ENCODE measurements at places on chromosomes 1 and 21.

GRCh38 chr1:24086466-24086865 is 25.5 kb downstream of the MYOM3 start:
- no peak for DNase-seq

GRCh38 chr1:228941666-228942065 is 206.4 kb downstream of the RHOU start:
- no peak for DNase-seq

DNA sequence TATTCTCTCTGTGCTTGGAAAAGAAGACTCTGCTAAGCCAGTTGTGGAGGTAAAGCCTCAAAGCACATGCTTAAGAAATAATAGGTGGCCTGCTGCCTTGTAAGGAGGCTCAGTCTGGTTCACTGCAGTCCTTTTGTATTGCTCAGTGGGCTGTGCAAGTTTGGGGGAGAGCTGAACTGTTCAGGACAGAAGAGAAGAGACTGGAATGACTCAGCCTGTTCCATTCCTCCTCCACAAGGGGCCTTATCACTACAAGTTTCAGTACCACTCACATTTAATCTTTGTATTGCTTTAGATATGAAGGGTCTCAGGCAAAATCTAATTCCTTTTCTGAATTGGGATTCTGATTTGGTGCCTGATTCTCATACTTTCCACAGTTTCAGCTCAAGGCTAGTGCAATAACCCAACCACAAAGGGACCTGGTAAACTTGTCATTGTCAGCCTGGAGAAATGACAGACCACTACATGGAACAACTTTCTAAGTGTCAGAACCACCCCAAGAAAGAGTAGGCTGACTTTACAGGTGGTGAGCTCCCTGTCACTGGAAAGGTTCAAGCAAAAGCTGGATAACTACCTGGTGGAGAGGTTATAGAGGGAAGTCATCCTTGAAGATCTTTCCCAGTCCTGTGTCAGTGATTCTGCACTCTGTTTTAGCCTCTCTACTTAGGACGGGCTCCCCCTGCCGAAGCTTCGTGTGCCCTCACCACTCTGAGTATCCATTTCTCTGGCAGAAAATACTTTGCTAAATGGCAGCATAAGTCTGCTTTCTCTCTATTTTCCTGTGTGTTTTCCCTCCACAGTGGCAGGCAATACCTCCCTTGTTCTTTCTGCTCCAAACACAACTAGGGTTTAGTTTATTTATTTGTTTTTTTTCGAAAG is 162.9 kb upstream of the GJB5 start:
- DNase-seq: no peak

GRCh38 chr1:244350027-244350426 is 101.7 kb downstream of the ADSS2 start:
- DNase-seq: no peak

DNA sequence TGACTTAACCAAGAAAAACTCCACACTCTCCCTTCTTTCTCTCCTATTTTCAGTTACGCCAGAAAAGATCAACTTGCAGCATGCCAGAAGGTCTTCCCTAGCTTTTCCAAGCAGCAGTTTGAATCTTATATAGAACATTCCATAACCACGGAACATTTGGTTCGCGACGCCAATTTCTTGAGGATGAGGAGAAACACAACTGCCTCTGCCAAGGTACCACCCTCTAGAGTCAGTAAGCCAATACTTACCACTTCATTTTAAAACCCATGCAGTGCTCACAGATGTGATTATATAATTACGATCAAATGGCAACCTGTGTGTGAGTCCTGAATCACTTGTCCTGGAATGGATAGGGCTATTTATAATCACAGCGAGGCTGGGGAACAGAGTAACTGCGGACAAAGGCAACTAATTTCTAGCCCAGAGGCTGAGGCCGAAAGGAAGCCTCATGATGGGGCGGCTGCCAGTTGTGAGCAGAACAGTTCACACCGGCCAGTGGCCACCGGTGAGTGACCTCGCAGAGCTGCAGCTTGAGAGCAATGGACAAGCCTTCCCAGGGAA is 43.2 kb upstream of the BACE2 start:
- DNase-seq: no peak

GRCh38 chr21:38088916-38089762 is 167.7 kb upstream of the KCNJ15 start:
- DNase-seq: no peak

DNA sequence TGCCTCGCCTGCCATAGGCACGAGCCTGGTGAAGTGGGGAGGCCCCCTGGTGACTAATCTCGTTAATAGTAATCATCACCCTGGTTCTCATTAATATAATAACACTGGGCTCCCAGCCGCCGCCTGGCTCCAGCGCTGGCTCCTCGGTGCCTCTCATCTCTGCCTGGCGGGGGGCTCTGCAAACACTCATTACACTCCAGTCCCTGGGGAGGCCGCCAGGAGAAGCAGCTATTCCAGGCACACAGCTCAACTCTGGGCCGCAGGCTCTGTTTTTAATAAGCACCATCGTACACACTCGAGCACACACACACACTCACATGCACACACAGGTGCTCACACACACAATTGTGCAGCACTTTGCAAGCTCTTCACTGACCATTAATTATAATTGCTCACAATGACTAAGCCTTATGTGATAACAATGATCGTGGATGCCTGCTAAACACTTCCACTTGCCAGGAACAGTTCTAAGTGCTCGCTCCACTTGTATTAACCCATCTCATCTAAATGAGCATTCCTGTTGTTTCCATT is 52.2 kb downstream of the SDC3 start:
- DNase-seq: no peak
